Adipose tissue (tissue), 3 donors: ENCODE measurements at places on chromosomes 6 and 20. TPM values are rescaled to one million over a fixed set of nuclear protein-coding genes. Genes with fewer than 3 reads are reported as not detected.

The COQ3 gene
- 4.8 TPM for polyA plus RNA-seq

The LAMA4 gene
- polyA plus RNA-seq = 70.6 TPM

The PAK5 gene
- not detected for polyA plus RNA-seq

The DEFB124 gene
- 0.34 TPM for polyA plus RNA-seq

The IPCEF1 gene
- 0.55 TPM for polyA plus RNA-seq

The SS18L1 gene
- polyA plus RNA-seq = 4.9 TPM

The TGM3 gene
- not detected for polyA plus RNA-seq

The NOL7 gene
- polyA plus RNA-seq = 56.3 TPM

The BNIP5 gene
- polyA plus RNA-seq = 0.07 TPM

The SYCP2 gene
- 8.1 TPM for polyA plus RNA-seq
